ENCODE measurements at places on chromosomes 13 and 19.

- DNase-seq, result no peak
Observed at GRCh38 chr13:95492044-95492801, 60.3 kb upstream of the CLDN10 start.

- DNase-seq, result no peak
Observed at GRCh38 chr19:2331601-2332246, 3.2 kb downstream of the SPPL2B start.

- no peak for DNase-seq
Observed at GRCh38 chr19:43699506-43700394, 16.1 kb upstream of the IRGC start.

DNA sequence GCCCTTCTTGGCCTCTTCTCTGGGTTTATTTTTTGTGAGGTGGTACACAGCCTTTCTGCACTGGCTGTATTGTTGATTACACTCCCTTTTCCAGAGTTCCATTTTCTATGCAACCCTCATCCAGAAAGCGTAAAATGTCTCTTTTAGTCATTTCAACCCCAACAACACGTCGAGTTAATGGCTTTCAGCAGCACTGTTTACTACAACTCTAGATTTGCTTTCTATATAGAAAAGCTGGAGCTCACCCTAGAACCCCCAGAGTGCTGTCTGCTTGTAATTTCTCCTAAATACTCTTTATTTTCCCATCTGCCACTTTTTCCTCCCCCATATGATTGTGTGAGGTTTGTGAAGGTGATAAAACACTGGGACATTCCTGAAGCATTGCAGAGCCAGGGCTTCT lies 148.9 kb upstream of the TMTC4 start:
- no peak for DNase-seq

DNA sequence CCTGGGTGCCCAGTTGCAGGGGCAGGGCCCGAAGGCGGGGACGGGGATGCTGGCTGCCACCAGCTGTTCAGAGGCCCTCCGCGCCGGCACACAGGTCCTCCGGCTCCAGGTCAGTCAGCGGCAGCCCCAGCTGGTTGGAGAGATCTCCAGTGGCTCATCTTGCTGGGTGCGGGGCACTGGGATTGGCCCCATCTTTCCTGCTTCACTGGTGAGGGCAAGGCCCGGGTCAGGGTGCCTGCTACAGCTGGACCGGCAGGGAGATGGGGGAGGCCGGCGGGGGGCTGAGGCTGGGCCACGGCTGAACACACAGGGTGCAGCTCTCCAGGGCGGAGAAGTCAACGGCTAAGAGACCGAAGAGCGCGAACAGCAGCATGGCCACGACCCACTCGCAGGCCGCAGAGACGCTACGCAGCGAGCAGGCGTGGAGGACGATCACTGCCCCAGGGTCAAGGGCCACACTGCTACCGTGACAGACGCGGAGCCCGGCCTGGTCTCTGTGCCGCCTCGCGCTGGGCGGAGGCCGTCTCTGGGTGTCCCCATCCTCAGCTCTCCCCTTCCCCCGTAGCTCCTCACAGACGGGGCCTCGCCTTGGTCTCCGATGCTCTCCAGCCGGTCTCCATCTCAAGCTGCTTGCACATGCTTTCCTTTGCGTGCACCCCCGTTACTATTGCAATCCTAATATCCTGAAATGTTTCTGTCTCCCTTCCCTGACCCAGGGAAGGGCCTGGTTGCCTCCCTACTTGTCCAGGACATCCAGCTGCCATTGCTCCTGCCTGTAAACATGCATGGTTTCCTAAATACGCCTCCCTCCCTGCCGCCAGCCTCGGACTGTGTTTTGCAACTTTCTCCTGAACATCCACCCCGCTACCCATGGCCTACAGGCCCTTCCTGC lies 12.3 kb downstream of the TMEM150B start:
- DNase-seq, result no peak

DNA sequence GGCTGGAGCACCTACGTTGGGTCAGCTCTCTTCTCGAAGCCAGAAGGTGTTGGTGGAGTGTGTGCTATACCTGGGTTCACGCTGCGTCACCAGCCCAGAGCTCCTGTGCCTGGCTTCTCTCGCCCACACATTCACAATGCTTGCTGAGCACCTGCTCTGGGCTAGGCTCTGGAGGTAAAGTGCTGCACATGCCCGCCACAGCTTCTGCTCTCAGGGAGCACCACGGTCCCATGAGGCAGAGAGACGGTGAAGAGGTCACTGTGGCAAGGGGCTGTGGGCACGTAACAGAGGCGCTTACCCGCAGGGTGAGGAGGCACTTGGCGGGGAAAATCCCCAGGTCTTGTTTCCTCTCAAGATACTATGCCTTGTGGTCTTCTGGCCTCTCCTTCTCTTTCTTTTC lies 174.2 kb downstream of the TEX29 start:
- DNase-seq, result no peak

DNA sequence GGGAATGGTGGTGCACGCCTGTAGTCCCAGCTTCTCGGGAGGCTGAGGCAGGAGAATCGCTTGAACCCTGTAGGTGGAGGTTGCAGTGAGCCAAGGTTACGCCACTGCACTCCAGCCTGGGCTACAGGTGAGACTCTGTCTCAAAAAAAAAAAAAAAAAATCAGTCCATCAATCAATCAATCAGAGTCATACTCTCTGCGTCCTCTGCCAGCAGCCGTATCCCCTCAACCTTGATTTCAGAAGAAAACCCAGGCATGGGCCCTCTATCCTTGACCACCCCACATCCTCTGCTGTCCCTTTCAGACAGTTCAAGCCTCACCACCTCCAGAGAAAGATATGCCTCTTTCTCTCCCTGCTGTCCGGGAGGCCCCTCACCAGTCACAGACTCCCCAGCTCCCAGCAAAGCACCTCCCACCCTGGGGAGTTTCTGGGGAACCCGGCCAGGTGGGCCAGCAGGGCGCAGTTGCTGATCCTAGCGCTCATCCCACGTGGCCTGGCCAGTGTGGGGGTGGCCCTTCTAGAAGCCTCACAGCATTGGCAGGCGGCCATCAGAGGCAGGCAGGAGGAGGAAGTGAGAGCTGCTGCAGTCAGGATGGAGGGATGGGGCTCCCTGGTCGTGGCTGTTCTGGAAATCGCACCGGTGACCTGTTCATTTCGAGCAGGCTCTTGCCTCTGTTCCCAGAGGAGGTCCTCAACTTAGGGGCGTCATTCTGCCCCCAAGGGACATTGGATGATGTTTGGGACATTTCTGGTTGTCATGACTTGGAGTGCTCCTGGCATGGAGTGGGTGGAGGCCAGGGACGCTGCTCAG lies 10.2 kb upstream of the JSRP1 start:
- DNase-seq, result no peak

- DNase-seq, result no peak
Observed at GRCh38 chr19:50535672-50536187, 22.0 kb upstream of the ASPDH start.

DNA sequence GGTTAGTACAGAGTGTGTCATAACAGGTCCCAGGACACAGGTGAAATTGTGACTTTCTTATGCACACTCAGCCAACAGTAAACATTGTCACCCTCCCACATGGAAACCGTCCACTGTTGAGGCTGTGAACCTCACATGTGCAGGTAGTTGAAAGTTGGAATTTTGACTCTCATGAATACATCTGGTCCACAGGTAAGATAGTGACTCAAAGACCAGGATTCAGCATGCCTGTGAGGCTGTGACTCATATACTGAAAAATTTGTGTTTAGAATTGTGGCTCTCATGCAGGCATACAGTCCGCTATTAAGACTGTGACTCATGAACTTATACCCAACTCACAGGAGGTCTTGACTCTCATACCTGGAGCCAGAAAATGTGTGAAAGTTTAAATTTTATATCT lies 67.8 kb downstream of the ZNF728 start:
- DNase-seq, result no peak

DNA sequence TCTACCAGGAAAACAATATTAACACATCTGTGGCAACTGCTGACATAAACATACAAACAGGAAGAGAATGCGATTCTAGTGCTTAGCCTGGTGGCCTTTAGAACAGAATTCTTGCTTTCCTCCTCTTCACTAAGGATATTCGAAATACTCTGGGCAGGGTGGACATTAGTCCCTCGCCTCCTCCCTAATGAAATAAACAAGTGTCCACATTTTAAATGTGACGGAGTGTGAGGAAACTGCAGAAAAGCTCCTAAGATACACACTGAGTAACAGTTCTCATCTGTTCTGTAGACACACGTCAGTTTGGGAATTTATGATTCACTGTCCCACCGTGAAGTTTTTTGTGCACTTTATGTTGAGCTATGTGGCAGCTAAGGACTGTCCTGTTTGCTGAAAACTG lies 639 bp downstream of the STARD13 start:
- DNase-seq, result no peak

GRCh38 chr13:36966404-36966803 lies 32.7 kb downstream of the ALG5 start:
- DNase-seq, result no peak

- DNase-seq, result no peak
Observed at GRCh38 chr13:99506634-99507033, 5.4 kb downstream of the TM9SF2 start.
